EH (cell line): ENCODE measurements at places on chromosomes 5 and 9.

- no peak for DNase-seq
Observed at GRCh38 chr5:96861076-96861475, 15.2 kb upstream of the ERAP2 start.

- DNase-seq, result no peak
Observed at GRCh38 chr5:68804343-68804742, 289.5 kb upstream of the SLC30A5 start.

GRCh38 chr5:92556747-92557146 lies 1024.3 kb downstream of the NR2F1-AS1 start:
- DNase-seq, result no peak

- DNase-seq, result peak; percentile 82
Observed at GRCh38 chr5:134547579-134547978, 22.1 kb downstream of the JADE2 start.

DNA sequence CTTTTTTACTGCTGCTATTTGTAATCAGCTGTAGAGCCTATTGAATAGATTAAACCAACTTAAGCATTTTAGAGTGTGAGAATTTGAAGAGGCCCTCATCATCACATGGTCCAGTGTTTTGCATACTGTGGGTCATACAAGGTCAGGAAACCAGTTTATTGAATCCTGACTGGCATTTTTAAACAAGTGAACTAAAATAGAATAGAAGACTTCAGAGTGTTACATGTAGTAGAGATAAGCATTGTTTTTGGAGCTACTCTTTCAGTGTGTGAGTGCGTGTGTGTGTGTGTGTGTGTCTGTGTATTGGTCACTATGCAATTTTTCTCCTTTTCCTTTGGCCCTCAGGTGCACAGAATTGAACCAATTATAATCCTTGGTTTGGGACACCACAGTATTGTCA lies 114.4 kb downstream of the SLC28A3 start:
- no peak for DNase-seq

DNA sequence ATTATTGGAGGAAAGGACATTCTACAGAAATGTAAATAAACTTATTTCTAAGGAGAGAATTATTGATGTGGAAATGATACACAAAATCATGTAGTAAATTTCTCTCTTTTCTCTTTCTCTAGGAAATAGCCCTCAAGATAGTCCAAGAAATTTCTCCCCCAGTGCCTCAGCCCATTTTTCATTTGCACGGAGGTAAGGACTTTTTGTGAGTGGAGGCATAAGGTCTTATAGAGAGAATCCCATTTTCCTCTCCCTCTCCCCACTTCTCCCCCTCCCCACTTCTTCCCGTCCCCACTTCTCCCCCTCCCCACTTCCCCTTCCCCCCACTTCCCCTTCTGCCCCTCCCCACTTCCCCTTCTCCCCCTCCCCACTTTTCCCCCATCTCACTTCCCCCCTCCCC lies 106.6 kb downstream of the CD180 start:
- no peak for DNase-seq

DNA sequence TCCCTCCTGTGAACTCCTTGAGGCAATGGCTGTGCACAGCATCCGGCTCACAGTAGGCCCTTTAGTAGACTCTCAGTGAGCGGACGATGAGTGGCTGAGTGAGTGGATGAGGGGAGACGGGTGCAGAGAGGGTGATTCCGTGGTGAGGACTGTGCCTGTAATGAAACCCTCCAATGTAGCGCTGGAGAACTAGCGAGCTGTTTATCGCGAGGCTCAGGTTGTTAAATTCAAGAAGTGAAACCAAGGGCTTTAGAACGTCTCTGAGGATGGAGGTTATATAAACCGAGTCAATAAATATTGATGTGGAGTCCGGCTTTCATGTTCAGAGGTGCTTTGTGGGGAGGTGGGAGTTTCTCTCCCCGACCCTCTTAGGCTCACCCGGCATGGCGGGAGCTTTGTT lies 53.2 kb downstream of the NSG2 start:
- DNase-seq, result no peak

GRCh38 chr5:142143878-142144277 lies 35.3 kb downstream of the NDFIP1 start:
- peak; percentile 55 for DNase-seq

GRCh38 chr5:172646716-172647285 lies 5.7 kb downstream of the NEURL1B start:
- no peak for DNase-seq
